Activated CD8-positive, alpha-beta memory T cell treated with anti-CD3 and anti-CD28 coated beads for 24 hours (primary cell): ENCODE measurements at places on chromosomes 13 and 19.

GRCh38 chr13:47903836-47904235, 97.2 kb downstream of the SUCLA2 start:
- no peak for DNase-seq

DNA sequence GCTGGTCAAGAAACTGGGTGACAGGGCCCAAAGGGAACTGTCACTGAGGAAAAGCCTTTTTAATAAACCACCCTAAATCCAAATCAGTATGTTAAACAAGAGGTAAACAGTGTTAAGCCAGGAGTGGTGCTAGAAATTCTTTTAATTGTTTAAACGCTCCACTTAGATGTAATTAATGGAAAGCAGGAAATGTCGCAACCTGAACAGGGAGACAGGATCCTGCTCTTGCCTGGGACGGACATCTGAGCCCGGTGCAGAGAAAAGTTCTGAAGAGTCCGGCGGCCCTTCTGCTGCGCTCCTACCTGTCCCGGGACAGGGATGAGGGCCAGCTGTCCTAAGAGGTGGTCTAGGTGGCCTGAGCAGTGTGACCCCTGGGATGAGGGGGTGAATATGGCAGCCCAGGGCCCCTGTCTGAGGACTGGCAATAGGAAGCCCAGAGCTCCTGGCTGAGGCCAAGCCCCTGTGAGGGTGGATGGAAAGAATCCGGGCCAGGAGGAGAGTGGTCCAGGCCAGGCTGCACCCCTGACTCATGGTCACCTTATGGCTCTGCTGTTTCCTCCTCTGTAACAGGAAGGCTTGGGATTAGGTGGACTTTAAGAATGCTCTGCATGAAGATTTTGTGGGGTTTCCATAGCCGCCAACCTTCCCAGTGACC, 112.8 kb upstream of the GJB6 start:
- DNase-seq: peak; percentile 38

GRCh38 chr13:44908266-44908665, 81.0 kb downstream of the NUFIP1 start:
- no peak for DNase-seq

- DNase-seq: no peak
Measured at GRCh38 chr19:39796000-39796498, 17.4 kb downstream of the LEUTX start.
